ENCODE measurements at places on chromosomes 2 and 18.

DNA sequence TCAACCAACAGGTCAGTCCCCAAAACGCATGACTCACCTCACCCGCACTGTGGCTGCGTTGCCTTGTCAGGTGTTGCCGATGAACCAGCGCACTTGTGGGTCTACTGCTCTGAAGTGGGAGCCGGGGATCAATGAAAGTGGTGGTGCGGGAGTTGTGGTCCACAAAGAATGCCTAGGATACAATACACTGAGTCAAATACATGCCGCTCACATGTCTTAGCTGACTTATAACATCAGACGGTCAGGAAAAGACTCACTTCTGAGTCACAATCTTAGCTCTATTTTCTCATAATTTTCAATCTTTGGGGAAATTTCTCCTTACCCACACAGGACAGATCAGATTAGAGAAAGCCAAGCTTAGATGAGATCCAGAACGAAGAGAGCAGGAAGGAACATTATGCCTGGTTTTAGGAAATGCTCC lies 107.1 kb upstream of the STK17B start:
- DNase-seq: no peak

DNA sequence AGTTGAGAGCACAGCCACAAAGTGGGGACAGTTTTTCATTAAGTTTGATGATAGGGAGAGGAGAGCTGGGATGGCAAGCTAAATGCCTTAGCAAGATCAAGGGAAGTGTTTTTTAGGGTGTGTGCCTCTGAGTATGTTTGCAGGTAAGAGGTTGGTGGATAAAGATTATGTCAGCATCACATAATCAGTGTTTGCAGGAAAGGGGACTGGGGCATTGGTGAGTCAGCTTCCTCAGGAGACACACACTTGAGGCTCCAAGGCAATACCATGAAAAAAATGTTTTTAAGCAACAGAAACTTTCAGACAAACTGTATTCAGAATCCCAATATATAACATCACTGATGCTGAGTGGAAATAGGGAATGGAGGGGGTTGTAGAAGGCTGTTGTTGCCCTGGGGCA lies 25.4 kb upstream of the DTNB start:
- DNase-seq: no peak

GRCh38 chr2:224085246-224085645 lies 46.2 kb upstream of the SERPINE2 start:
- no peak for DNase-seq

GRCh38 chr18:6672821-6673308 lies 56.7 kb upstream of the ARHGAP28 start:
- DNase-seq: no peak

- no peak for DNase-seq
Observed at GRCh38 chr2:30639836-30640235, 167.4 kb downstream of the CAPN13 start.

GRCh38 chr2:118350621-118351020 lies 262.4 kb downstream of the INSIG2 start:
- DNase-seq: no peak

GRCh38 chr2:181680055-181680936 lies at the start of gene NEUROD1:
TSS of gene NEUROD1 (minus strand) at chr2:181680517. CDS start at chr2:181678860, 1,657 bp downstream.
- no peak for DNase-seq

- no peak for DNase-seq
Observed at GRCh38 chr18:52313213-52313612, 26.8 kb upstream of the DCC start.

DNA sequence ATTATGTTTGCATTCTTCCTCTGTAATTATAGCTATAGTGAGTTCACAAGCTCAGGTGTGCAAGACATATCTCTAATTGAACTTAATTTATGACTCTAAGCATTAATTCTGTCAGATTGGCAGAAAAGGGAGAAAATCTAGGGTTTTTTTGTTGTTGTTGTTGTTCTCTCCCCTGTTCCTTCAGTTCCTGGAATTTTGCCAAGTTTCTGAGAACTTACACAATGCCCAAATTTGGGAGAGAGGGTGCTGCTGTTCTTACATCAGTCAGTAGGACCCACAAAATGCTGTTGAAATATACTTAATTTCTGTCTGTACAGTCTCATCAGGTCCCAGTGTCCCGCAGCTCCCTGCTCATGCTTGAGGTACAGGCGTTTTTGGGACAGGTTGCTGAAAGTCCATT lies 221.8 kb upstream of the RBMS1 start:
- no peak for DNase-seq

GRCh38 chr2:241755166-241755565 lies 20.7 kb downstream of the D2HGDH start:
- DNase-seq: no peak

DNA sequence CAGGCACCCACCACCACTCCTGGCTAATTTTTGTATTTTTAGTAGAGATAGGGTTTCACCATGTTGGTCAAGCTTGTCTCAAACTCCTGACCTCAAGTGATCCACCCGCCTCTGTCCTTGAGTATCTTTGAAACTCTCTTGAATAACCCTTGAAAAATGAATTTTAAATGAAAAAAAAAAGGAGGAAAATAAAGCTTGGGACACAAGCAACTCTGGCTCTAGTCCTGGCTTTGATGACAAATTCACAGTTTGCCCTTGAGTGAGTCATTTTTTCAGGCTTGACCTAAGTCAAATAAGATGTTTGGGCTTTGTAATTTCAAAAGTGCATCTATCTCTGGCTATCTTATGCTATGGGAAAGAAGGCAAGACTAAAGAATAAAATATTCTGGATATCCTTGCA lies 79.0 kb upstream of the TRIB2 start:
- no peak for DNase-seq

DNA sequence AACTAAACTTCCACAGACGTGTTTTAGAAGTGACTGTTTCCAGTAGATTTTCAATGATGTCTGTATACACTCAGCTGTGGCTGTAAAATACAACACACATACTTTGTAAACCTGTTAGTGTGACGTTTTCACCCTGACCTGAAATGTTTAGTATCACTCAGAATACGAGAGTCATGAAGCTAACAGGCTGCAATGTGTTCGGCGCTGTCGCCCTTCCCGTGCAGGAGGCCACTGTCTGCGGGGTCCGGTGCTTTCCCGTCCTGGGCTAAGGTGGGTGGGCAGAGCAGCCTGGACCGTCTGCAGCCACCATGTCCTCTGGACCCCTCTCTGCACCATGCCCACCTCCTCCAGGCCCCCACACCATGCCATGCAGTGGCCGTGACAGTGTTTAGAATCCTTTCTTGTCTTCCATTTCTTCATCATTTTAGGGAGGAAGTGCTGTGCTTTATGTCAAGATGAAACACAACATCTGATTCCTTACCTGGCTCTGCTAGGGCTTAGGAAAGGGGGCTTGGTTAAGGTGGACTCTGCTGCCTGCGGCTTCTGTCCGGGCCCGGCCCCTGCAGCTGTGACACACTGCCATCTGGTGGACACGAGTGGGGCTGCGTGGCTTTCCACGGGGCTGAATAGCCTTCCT lies 53.8 kb upstream of the RBM44 start:
- peak; percentile 53 for DNase-seq

DNA sequence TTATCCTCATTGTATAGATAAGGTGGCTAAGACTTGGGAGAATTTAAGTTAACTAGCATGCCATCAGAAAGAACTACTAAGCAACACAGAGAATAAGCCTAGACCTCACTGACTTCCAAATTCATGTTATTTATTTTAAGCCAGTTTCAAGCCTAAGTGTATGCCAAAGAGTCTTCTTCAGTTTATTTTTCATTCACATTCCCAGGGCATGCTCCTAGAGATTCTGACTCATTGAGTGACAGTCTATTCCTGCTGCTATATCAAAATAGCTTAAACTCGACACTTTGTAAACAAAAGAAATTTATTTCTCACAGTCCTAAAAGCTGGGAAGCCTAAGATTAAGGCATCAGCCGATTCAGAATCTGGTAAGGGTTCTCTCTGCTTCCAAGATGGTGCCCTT lies 467.1 kb downstream of the MBD2 start:
- DNase-seq: no peak

DNA sequence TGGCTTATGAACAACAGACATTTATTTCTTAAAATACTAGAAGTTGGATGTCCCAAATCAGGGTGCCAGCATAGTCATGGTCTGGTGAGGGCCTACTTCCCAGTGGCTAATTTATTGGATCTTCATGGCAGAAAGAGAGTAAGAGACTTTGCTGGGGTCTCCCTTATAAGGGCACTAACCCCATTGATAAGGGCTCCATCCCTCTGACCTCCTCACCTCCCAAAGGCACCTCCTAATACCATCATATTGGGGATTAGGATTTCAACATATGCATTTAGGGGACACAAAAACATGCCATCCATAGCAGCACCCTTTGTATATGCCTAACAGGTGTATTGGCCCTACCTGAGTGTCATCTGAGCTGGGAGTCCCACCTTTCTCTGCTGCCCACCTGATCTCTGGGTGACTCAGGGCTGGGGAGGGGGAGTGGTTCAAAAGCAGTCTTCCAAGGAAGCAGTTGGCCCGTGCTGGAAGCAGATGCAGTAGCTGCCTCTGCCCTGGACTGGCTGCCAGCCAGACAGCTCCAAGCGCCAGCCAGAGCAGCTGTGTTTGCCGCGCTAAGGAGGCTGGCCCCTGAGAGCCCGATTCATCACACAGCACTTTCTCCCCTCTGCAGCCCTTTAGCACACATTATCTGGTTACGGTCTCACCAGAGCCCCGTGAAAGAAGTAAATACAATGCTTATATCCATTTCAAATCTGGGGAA lies 84.6 kb downstream of the SMAD7 start:
- DNase-seq: no peak

DNA sequence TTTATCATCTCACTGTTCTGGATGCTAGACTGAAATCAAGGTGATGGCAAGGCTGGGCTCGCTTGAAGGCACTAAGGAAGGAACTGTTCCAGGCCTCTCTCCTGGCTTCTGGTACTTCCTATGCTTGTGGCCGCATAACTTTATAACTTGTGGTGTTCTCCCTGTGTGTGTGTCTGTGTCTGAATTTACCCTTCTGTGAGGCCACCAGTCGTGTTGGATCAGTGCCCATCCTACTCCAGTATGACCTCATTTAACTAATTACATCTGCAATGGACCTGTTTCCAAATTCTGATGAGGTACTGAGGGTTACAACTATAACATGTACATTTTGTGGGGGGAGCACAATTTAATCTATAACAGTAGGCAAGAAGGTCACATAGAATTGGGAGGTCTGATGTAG lies 41.6 kb downstream of the LYPD6B start:
- DNase-seq: no peak

DNA sequence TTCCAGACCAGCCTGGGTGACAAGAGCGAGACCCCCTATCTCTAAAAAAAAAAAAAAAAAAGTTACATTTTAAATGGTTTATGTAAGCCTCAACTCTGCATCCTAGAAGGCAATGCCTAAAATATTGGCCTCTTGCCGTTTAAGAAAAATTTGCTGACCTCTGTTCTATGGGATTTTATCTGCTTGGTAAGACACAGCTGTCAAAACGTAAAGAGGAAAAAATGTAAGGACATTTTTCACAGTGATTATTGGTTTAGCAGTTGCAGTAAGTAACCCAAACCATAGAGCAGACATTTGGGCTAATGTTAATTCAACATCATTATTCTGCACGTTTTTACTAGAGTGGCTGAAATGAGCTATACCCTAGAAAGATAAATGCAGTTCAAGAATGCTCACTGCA lies 14.4 kb upstream of the E2F6 start:
- DNase-seq: no peak

DNA sequence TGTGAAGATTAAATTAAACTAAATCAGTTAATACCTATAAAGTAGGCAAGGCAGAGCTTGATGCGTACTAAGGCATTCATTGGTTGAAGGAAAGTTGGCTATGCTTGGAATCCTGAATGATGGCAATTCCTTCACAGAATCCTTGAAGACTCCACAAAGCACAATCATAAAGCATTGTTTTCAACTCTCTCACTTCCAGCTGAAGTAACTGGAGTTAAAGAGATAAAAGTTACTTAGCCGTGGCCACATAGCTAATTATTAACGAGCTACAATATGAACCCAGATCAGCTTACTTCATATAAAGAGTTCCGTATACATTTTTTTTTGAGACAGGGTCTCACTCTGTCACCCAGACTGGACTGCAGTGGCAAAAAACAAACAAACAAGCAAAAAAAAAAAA lies 483.9 kb upstream of the DDX18 start:
- no peak for DNase-seq

- DNase-seq: peak; percentile 52
Observed at GRCh38 chr2:197205585-197206215, 104.9 kb downstream of the ANKRD44 start.

DNA sequence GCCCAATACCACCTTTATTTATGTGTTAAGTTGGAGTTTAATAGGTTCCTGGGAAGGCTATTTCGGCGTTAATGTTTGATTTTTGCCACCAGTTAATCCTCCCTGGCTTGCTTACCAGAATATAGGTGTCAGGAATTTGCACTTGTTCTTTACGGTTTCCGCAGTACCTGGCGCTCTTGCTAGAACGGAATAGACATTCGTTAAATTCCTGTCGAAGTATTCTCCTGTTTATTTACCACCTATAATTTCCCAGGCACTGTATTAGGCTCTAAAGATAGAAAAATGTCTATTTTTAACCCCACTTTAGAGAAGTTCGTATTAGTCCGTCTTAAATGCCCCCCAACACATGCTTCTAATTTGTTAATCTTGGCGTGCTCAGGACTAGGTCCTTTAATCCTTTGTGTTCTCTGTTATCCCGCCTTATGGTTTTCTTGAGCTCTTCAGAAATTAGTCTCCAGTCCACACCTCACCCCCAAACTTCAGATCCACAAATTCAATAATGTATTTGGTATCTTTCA lies 575 bp downstream of the CCDC150 start:
- no peak for DNase-seq

- DNase-seq: no peak
Observed at GRCh38 chr2:77397763-77398162, 124.4 kb downstream of the LRRTM4 start.

- no peak for DNase-seq
Observed at GRCh38 chr2:163269374-163270021, 430.9 kb upstream of the KCNH7 start.

DNA sequence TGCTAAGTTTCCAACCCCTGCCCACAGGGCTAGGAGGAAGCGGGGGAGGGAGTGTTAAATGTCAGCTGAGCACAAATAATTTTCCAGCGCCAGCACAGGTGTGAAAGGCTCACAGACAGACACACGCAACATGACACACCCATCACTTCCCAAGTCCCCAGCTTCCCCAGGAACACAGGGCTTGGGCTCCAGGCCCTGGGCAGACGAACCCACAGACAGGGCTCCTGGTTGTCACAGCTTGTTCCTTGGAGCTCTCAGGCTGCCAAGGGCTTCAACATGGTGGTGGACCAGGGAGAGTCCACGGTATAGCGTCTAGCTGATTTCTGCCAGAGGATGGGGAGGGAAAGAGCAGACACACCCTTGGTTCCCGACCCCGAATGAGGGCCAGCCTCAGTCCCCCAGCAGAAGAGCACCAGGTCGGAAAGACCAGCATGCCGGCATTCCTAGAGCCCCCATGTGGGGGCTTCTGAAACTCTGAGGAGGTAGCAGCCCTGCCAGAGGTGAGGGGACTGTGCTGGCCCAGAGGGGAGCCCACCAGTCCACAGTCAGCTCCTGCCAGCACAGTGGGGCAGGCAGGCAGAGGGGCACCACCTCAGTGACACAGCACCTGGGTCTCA lies 1.9 kb downstream of the DUSP2 start:
- no peak for DNase-seq

- no peak for DNase-seq
Observed at GRCh38 chr2:183259921-183260320, 135.7 kb downstream of the NUP35 start.
